ENCODE measurements at places on chromosomes 12 and 14.

- DNase-seq, result no peak
These were observed 79.4 kb downstream of the METTL25 start for GRCh38 chr12:82437744-82438143.

- DNase-seq, result no peak
These were observed 149.9 kb upstream of the RASSF8 start for GRCh38 chr12:25808604-25809003.

DNA sequence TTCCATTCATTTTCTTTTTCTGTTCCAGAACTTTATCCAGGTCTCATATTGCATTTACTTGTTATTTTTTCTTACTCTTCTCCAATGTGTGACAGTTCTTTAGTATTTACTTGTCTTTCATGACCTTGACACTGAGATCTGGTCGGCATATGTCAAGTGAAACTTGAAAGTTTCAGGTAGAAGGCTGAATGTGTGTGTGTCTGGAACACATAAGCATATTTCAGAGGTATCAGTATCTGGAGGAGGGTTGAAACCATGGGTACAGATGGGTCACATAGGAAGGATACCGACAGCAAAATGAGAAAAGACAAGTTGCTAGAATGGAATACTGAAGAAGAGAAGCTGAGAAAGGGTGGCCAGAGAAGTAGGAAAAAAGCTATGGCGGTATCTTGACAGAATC, 22.5 kb upstream of the PTGDR start:
- no peak for DNase-seq

GRCh38 chr12:5546616-5547015, 114.7 kb downstream of the NTF3 start:
- no peak for DNase-seq

- DNase-seq, result no peak
These were observed 188.9 kb upstream of the FOXG1 start for GRCh38 chr14:28577711-28578131.

GRCh38 chr14:52325630-52326029, 11.5 kb downstream of the PTGER2 start:
- no peak for DNase-seq

DNA sequence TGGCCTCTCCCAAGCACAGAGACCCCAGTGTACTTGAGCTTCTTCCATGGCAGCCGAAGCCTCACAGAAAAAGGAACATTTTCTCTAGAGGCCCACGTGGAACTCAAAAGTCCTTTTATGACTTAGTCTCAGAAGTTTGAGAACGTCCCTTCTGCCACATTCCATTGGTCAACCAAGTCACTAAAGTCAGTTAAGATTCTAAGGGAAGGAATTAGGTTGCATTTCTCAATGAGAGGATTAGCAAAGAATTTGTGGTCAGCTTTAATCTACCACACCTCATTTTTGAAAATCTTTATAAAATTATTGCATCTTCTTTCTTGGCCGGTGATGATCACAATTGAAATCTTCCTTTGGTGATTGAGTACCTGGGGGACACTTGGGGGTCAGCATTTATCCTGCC, 279.9 kb upstream of the TBX3 start:
- no peak for DNase-seq

GRCh38 chr12:31431721-31432240, 105.8 kb upstream of the SINHCAF start:
- DNase-seq, result no peak

GRCh38 chr12:56998981-56999380, 7.4 kb downstream of the ZBTB39 start:
- DNase-seq, result peak; percentile 55

DNA sequence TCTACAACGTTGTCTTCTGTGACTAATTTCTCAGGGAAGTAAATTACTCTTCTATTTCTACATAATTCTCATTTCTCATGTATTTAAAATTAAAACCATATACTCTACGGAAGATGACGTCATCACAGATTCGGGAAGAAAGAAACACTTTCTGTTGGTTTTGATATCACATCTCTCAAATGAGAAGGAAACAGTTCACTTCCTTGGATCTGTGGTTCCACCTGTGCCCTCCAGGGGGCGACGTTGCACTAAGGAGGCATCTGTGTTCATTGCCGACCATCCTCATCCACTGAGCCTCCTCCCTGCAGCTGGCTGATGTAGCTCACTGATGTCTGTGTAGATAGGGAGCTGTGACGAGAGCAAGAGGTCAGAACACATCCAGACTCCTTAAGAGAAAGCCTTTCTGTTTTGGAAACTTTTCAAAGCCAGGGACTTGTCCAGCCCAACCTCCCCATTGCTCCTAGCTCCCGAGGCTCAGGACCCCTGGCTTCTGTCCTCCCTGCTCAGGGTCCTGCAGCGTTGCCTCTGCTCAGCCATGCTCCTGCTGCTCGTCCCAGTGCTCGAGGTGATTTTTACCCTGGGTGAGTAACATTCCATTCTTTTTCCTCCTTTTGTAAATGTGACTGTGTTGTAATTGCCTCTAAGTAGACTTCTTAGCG, 172.7 kb upstream of the OR4E1 start:
- DNase-seq, result peak; percentile 60

DNA sequence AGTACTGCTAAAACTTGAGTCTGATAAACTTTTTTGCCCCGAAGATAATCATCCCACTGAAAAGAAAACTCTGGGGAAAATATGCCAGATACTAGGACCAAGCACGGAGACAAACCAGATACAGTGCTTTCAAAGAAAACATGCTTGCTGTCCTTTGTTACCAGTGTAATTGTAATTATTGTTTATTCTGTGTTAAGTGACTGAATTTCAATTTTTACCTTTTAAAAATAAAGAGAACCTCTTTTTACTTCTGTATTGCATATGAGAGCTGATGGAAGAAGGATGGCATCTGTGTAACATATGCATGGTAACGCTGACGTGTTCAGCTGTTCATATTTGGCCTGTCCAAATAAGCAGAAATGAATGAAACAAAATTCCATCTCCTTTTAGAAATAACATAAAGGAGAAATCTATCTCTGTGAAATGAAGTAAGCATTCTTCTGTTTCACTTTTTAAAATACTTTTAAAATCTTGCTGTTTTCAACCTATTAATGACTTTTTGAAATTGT, 22.5 kb downstream of the SLC35E3 start:
- DNase-seq, result no peak

GRCh38 chr12:124842800-124843510, 20.7 kb downstream of the SCARB1 start:
- DNase-seq, result no peak

GRCh38 chr12:50297027-50297426, 13.7 kb upstream of the LIMA1 start:
- DNase-seq, result no peak

DNA sequence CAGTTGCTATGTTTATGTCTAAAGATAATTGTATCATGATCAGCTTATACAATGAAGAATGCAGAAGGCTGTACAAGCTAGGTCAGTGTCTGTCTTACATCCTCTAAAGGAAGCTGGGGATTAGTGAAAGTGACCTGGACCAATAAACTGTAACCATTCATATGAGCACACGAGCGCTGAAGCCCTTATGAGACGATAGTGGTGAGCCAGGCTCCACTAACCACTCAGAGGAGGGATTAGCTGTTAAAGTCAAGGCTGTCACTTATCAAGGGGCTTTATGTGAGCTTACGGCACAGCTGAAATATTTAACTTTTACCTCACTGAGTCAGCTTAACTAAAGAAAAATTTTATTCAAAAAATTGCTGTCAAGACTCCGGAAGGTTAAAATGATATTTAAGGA, 30.3 kb downstream of the NDUFA12 start:
- DNase-seq, result no peak

DNA sequence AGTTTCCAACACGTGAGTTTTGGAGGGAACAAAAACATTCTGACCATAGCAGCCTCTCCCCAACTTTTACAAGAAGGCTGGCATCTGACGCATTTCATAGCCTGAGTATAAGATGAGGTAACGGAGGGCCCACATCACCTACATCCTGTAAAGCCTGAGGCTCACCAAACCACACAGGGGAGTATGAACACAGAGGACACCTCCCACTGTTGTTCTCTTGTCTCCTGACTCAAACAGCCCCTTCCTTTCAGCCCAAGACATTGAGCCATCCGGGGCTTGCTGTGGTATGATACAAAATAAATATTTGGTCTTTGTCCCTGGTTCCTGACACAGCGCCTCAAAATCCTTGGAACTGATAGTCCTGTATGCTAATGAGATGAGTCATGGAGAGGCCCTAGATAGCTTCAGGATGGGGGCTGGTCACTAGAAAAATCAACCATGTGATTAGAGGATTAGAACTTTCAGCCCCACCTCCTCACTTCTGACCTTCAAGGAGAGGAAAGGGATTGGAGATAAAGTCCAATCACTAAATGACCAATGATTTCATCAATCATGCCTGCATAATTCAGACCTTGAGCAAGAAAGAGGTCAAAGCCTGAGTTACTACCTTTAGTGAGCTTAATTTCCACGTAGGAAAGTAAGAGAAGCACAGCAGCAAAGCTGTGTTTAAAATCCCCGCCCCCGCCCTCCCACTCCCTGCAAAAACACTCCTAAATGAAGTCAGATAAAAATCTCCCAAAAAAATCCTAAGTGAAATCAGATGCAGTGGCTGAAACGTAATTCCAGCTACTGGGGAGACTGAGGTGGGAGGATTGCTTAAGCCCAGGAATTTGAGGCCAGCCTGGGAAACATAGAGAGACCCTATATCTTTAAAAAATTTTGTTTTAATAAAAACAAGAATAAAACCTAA, 236.4 kb downstream of the PCNX1 start:
- peak; percentile 27 for DNase-seq

DNA sequence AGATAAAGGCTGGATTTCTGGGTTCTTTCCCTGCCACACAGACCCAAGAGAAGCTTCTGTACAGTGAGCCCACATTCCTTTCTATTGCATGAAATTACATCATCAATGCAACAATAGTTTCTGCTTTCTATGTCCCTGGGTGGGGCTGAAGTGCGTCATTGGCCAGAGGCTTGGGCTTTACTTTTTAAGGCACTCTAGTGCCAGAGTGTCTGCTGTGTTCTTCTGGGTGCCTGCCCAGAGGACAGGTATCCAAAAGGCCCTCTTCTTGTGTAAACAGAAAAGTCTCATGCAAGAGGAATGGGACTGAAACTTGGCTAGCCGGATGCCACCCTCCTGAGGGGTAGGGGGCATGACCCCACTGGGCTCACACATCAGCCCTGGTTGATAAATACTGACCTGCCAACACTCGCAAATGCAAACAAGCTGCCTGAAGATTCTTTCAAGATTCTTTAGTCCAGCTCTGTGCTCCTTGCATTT, 5.9 kb downstream of the KRT86 start:
- DNase-seq, result no peak

DNA sequence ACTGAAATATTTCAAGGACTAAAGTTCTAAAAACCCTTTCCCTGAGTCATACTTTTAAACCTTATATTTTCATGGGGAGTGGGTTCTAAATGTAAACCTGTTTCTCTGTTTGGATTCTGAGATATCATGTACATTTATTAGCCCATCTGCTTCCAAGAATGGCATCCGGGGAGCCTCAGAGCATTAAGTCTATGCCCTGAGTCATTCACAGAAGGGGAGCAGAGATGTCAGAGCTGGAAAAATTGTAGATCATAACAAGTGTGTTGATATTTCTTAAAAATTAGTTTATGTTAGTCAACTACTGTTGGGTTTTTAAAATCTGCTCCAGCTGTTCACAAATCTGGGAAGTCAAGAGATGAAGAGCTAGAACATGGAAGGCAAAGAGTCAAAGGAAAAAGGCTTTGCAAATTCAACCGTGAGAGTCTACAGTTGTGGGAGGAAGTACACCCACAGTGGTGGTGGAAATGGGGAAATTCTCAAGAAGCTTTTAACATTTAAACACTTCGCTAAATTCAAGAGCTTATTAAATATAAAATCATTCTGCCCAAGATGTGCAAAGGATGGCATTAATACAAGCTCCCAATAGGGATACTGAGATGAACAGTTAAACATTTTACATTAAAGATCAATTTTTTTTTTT, 70.5 kb upstream of the FLRT2 start:
- DNase-seq, result no peak

GRCh38 chr12:76074701-76075336, 9.7 kb downstream of the NAP1L1 start:
- no peak for DNase-seq

GRCh38 chr12:91985002-91985787, 160.5 kb downstream of the BTG1 start:
- DNase-seq, result no peak

- DNase-seq, result no peak
These were observed 618 bp upstream of the AQP6 start for GRCh38 chr12:49972129-49972528.

DNA sequence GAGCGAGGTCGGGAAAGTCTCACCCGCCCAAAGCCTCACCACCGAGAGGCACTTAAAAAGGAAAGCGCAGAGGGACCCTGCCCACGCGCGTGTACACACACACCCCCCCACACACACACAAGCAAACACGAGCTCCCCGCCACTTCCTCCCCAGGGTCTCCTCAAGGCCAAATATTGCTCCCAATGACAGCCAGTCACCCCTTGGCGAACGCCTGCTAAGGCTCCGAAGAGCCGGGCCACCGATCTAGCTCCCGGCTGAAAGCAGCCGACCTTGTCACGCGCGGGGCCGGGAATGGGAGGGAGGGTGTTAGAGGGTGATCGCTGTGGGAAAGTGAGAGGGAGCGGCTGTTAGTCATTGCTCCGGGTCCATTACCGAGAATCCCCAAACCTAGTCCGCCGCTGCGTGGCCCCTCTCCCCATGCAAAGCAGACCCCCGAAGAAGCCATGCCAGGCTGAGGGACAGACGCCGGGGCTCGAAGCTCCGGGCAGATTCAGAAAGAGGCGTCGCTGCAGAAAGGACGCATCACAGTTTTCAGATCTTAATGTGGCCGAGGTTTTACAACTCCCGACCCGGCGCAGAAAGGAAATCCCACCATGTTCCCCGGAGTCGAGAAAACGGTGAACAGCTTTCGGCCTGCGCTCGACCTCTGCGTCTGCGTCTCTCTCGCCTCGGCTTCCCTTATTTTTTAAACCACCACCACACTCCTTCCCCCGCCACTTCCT, 2.6 kb downstream of the BMP4 start:
- DNase-seq, result no peak

- no peak for DNase-seq
These were observed 467.5 kb downstream of the VRK1 start for GRCh38 chr14:97264516-97265230.

- no peak for DNase-seq
These were observed 6.2 kb downstream of the TMEM120B start for GRCh38 chr12:121718653-121719239.

DNA sequence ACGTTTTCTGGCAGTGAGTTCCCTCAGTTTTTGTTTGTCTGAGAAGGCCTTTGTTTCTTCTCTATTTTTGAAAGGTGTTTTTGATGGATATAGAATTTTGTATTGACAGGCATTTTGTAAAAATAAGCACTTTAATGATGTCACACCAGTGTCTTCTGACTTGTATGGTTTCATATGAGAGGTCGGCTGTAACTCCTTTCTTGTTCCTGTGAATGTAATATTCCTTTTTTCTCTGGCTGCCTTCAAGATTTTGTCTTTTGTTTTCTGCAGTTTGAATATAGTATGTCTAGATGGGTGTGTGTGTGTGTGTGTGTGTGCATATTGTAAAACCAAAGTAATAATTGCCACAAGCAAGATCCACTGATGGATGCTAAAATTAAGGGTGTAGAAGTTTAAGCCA, 67.8 kb upstream of the PSMC1 start:
- no peak for DNase-seq

GRCh38 chr12:120055231-120056000, 61.1 kb downstream of the RAB35 start:
- DNase-seq, result no peak

GRCh38 chr12:24172031-24172772, 222.7 kb upstream of the SOX5 start:
- no peak for DNase-seq
